ENCODE measurements at places on chromosomes 7 and 10. TPM values are rescaled to one million over a fixed set of nuclear protein-coding genes. Genes with fewer than 3 reads are reported as not detected.

Gene PSD
- 3.5 TPM for total RNA-seq

Gene UCN3
- not detected for total RNA-seq

Gene FGL2
- 1.0 TPM for total RNA-seq

Gene CUL1
- total RNA-seq = 39.2 TPM

Gene AKR1C3
- 71.9 TPM for total RNA-seq

Gene ZNF680
- 24.6 TPM for total RNA-seq

Gene SFRP5
- 0.17 TPM for total RNA-seq

Gene NEBL
- 3.3 TPM for total RNA-seq

Gene H2BK1
- not detected for total RNA-seq

Gene RNF32
- total RNA-seq = 1.3 TPM

Gene ZP3
- 5.0 TPM for total RNA-seq

Gene PHKG1
- not detected for total RNA-seq

Gene FAM25C
- not detected for total RNA-seq

Gene MNX1
- total RNA-seq = 0.87 TPM

Gene UNCX
- total RNA-seq = not detected

Gene GALNT17
- total RNA-seq = not detected

Gene GPR141
- total RNA-seq = not detected

Gene VWDE
- 3.0 TPM for total RNA-seq

Gene NKX2-3
- not detected for total RNA-seq

Data from renal cortical epithelial cell (primary cell).